ENCODE measurements at places on chromosomes 2 and 18.
A peak's percentile ranks its signal among the peaks of the same experiment; 100 is the strongest.

DNA sequence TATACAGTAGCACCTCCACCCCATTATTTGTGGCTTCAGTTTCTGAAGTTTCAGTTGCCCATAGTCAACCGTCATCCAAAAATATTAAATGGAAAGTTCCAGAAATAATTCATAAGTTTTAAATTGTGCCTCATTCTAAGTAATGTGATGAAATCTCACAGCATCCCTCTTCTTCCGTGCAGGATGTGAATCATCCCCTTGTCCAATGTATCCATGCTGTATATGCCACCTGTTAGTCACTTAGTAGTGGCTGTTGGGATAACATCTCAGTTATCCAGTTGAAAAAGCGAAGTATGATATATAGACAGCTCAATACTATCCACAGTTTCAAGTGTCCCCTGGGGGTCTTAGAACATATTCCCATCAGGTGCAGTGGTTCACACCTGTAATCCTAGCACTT lies 119.1 kb upstream of the OTX1 start:
- DNase-seq = no peak

DNA sequence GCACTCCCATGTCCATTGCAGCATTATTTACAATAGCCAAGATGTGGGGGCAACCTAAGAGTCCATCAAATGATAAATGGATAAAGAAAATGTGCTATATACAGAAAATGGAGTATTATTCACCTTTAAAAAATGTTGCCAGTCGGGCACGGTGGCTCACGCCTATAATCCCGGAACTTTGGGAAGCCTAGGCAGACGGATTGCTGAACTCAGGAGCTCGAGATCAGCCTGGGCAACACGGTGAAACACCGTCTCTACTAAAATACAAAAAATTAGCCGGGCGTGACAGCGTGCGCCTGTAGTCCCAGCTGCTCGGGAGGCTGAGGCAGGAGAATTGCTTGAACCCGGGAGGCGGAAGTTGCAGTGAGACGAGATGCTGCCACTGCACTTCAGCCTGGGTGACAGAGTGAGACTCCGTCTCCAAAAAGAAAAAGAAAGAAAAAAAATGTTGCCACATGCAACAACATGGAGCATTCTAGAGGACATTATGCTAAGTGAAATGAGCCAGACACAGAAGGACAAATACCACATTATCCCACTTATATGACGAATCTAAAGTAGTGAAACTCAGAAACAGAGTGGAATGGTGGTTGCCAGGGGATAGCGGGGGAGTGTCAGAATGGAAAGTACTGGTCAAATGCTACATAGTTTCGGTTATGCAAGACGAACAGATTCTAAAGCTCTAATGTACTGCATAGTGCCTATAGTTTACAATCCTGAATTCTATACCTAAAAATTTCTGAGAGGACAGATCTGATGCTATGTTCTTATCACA lies 1385.6 kb upstream of the TMEFF2 start:
- no peak for DNase-seq

DNA sequence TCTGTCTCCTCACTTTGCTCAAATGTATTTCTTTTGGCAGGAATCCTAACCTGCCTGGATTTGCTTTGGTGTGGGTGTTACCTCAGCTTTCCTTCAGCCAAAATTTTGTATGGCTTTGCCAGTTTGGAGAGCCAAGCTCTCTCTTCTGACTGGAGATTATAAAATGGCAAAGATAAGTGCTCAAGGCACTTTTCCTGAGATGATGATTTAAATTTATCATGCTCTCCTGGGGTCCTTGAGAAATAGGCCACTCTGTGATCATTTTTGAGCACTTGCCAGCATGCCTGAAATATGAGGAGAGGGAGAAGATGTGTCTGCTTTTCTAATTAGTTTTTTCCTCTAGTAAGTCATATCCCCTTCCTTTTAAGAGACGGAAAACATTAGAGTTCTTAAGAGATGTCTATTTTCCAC lies 683.0 kb downstream of the SLC4A3 start:
- peak; percentile 76 for DNase-seq

- no peak for DNase-seq
Observed at GRCh38 chr2:41169744-41170143, 717.9 kb upstream of the SLC8A1 start.

- DNase-seq = no peak
Observed at GRCh38 chr2:119216994-119217393, 6.6 kb upstream of the STEAP3 start.

- DNase-seq = no peak
Observed at GRCh38 chr2:233700028-233700635, 7.4 kb downstream of the UGT1A6 start.

- no peak for DNase-seq
Observed at GRCh38 chr18:35236571-35237363, 4.1 kb upstream of the ZNF397 start.

GRCh38 chr2:18362696-18363095 lies 197.8 kb downstream of the RDH14 start:
- no peak for DNase-seq

DNA sequence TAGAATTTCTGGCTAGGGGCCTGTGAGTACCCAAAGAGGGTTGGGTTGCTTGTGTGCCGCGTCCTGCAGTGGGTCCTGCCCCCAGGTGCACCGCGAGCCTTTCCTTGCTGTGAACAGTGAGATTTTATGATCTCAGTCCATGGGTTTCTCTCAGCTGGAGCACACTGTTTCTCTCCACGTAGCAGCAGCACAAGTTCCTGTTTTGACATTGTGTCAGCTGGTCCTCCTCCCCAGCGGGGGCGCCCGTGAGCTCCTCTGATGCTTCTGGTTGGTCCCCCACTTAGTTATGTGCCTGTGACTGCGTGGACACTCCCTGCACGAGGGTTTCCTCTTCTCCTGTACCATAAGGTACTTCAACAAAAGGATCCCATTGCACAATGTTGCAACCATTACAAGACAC lies 29.8 kb downstream of the TSHZ1 start:
- DNase-seq = no peak

- DNase-seq = peak; percentile 27
Observed at GRCh38 chr2:50786345-50786744, 245.6 kb downstream of the NRXN1 start.

- no peak for DNase-seq
Observed at GRCh38 chr2:113093613-113093977, 25.8 kb downstream of the IL1F10 start.

DNA sequence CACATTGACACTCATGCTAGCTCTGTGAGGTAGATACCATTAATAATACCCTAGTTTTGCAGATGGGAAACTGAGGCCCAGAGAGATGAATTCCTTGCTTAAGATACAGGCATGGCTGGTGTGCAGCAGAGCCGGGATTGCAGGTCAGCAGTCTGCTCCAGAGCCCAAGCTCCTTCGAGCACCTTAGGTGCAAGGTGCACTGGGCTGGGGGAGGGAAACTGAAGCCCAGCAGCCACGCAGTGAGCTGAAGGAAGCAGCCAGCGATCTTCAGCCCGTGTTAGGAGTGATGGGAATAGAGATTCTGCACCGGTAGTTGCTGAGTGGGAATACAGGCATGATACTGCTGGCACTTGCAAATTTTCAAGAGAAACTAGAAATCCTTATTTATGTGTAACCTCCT lies 50.6 kb downstream of the TANC1 start:
- no peak for DNase-seq

All from brain (organoid and tissue), 16 donors.